T-cell (primary cell): ENCODE measurements at places on chromosomes 13 and 19. TPM values are rescaled to one million over a fixed set of nuclear protein-coding genes. Genes with fewer than 3 reads are reported as not detected.

The ZNF134 gene
- total RNA-seq: 16.4 TPM

The SYNE4 gene
- total RNA-seq: 3.7 TPM

The TMEM86B gene
- total RNA-seq: 20.2 TPM

The ZNF264 gene
- total RNA-seq: 54.1 TPM

The ADAMTSL5 gene
- 6.7 TPM for total RNA-seq

The FCAR gene
- total RNA-seq: not detected
